ENCODE measurements at places on chromosomes 13 and 19.

GRCh38 chr19:39172700-39173501 lies 23.9 kb upstream of the NCCRP1 start:
- DNase-seq, result no peak

DNA sequence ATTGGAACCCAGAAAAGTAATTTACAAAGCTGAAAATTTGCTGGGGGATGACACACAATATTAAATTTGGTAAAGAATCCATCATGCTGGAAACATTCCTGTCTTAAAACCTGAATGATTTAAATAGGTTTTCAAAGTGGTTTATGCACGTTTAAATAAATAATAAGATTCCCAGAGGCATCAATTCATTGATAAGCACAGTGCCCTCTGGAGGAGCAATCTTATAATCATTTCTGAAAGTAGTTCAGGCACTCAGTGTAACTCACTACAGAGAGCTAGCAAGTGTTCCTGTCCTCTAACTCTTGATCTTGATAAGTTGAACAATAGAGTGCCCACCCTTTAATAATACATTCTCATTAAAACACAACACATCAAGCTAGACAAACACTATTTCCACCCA lies 43.5 kb upstream of the SHISA2 start:
- DNase-seq, result no peak

- no peak for DNase-seq
Measured at GRCh38 chr13:103243495-103243894, 177.3 kb upstream of the SLC10A2 start.

- DNase-seq, result no peak
Measured at GRCh38 chr13:42777467-42777866, 3.9 kb upstream of the FAM216B start.

GRCh38 chr13:26183416-26183815 lies 38.7 kb downstream of the RNF6 start:
- no peak for DNase-seq

GRCh38 chr19:17950310-17951156 lies 16.4 kb upstream of the KCNN1 start:
- peak; percentile 81 for DNase-seq

DNA sequence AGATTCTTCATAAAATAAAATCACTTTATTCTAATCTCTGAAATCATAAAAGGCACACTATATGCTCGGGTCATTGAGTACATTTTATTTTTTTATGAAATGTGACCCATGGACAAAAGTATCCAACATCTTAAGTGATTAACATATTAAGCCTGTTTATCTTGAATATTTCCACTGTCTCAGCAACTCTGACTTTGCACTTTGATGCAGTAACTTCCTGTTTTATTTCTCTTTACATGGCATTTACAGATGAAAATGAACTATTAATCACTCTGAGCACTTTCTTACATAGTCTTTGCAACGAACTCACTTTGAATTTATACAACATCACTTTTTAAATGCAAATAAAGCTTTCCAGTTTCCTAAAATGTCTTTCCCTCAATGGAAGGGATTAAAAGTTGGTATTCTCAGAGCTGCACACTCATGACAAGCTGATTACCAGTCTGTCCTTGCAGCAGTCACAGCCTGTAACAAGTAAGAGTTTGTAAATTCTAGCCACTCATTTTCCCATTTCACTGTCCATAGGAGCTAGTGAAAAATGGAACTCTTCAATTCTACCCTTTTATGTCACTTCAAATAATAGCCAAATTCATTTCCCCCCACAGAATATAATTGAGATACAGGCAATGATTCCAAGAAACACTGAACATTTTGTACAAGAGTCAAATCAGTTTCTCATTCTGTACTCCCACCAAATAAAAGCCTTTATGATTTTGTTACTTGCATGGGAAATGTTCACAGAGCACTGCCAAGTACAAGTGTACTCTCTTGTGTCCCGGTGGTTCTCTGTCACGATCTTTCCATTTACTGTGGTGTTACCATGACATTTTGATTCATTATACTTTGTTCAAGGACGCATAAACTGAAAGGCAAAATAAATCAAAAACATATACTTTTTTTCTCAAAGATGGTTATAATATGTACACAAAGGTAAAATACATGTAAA lies 1968.9 kb downstream of the PCDH9 start:
- DNase-seq, result no peak

DNA sequence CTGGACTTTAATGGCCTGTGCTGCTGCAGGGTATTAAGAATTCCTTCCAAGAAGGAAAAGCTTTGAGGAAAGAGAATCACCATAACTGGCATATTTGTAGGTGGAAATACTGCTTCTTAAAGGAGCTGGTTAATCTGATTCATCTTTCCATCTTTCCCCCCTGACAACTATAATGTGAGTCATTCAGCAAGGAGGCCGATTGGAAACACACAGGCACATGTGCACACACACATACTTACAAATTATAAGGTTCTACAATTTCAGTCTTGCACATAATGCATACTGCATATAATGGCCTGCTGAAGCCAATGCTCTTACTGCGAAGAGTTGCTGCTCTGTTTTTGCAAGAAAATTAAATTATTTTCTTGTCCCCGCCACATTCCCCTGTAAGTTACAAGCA lies 78.8 kb upstream of the TPP2 start:
- no peak for DNase-seq

- DNase-seq, result no peak
Measured at GRCh38 chr13:73556902-73557301, 498.1 kb downstream of the KLF5 start.

- DNase-seq, result no peak
Measured at GRCh38 chr13:51523082-51523518, 61.2 kb upstream of the WDFY2 start.

GRCh38 chr19:36972571-36972970 lies 56.4 kb downstream of the ZNF568 start:
- DNase-seq, result no peak

DNA sequence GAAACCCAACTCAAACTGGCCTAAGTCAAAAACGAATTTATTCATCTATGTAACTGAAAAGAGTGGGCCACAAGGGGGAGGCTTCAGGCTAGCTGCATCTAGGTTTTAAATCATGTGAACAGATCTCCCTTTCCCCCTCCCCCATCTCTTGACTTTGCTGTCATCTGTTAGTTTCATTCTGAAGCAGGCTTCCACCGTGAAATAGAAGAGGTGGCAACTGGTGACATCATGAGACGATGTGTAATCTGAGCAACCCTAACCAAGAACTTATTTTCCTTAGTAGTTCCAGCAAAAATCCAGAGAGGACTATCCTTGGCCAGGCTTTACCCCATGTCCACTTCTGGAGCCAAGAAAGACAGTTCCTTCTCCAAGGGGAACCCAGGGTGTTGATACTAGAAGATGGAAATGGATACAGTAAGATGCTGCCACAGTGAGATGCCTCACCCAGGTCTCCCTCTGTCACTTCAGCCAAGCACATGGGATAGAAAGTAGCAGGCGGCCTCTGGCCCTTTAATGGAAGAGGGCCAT lies 9.4 kb downstream of the SAMD4B start:
- DNase-seq, result no peak

DNA sequence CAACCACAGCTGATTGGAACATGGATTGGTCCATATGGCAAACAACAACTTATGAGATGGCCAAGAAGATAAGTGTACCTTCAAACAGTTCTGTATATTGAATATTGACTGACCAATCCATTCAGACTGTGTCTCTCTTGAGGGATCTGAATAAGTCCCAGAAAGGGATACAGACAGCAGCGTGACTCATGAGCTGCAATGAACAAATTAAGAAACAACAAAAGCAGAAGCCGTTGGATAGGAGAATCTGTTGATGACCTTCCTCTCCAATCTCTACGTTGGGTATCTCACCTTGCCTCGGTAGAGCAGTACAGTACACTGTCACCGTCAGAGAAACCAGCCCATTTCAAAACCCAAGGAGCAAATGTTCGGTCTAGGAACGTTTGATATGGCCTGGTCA lies 21.3 kb downstream of the MBD3L2B start:
- no peak for DNase-seq

DNA sequence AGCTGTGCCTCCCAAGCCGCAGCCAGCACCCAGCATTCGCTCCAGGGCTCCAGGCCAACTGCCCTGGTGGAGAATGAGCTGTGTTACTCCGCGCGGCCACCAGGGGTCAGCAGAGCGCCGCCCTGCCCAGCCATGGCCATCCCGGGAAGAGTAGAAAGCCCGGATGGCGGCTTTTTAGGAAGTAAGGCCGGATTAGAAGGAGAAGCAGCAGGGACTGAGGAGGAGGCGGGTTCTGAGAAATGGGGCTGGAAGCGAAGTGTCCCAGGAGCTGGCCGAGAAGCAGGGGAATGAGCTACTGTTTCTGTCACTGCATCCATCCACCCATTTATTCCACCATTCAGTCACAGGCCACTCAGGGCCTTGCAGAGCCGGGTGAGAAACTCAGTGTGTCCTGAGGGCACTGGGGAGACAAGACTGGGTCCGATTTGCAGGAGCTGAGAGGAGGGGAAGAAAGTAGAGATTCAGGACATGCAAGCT lies 6.6 kb upstream of the NPAS1 start:
- peak; percentile 84 for DNase-seq

- DNase-seq, result no peak
Measured at GRCh38 chr13:85303630-85304029, 495.6 kb downstream of the SLITRK6 start.

DNA sequence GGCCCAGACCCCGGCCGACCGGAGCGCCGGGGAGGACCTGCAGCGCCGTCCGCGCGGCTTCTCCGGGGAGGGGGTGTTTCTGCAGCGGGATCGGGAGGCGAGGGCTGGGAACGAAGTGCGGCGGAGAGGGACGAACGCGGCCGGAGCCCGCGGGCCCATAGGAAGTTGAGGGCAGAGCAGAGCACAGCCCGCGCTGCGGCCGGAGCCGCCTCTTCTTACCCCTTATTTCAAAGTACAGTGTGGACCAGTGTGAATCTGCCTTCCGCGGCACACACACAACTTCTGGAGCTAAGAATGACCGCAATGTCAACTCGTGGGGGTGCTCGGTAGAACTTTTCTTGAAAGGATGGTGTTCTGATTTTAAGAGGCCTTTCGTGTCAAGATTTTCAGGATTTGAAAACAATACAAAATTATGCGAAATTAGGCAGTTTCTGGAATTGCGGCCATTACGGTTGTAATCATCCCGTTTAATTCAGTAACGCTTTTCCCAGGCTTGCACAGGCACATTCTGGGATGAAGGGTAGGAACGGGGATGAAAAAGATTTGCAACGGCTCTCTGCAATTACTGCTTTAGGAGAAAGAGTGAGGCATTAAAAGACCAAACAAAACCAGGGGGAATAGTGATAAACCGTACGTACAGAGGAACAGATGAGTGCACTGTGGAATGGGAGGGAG lies 821 bp downstream of the TDRD3 start:
- DNase-seq, result peak; percentile 56

DNA sequence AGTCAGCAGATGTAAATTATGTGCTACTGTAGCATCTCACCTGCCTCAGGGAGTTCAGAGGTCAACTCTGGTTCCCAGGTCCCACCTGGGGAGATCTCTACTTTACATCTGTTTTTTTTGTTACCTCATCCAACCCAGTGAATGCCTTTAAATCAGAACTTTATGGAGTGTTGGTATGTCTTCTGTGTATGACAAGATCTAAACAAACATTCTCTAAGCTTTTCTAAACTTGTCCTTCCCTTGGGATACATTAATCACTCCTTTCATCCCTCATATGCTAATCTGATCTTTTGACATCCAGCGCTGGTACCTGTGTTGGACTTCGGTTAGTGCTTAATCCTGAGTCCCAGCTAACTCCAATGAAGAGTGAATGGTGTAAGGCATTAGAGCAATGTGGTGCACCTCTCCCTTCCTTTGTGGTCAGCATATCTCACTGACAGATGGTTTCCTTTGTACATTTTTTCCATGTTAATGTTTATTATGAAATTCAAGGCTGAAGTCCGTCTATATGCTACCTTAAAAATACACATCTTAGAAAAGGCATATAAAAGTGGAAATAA lies 213.4 kb downstream of the ABCC4 start:
- DNase-seq, result no peak

- no peak for DNase-seq
Measured at GRCh38 chr13:29936051-29936813, 85.8 kb upstream of the UBL3 start.

DNA sequence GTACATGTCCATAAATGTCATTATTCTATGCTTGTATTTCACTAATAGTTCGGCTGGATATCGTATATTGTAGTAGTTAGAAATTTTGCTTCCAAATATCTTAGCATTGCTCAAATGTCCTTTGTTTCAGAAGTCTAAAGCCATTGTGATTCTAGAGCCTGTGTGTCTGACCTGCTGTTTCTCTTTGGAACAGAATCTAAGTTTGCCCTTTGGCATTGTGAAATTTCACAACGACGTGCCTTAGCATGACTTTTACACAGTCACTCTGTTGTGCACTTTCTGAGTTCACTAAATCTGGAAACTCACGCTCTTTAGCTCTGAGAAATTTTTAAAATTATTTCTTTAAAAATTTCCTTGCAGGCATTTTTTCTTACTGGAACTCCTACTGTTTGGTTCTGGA lies 152.2 kb downstream of the TBC1D4 start:
- no peak for DNase-seq

DNA sequence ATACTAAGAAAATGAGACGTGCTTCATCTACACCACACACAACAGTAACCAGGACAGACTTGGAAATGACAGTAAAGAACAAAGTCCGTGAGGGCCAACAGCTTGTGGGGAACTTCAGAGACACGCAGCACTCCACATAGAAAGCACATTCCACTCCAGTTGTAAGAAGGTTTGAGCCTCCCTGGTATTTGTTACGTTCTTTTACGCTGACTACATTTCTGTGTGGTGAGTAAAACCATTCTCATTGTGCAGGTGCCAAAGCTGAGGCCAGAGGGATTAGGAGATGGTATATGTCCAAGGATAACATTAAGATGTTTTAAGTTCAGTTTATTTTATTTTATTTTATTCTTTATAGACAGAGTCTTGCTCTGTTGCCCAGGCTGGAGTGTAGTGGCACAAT lies 1189.9 kb downstream of the UQCRFS1 start:
- DNase-seq, result no peak
